Activated naive CD4-positive, alpha-beta T cell treated with anti-CD3 and anti-CD28 coated beads for 36 hours (primary cell): ENCODE measurements at places on chromosomes 5 and 9. TPM values are rescaled to one million over a fixed set of nuclear protein-coding genes. Genes with fewer than 3 reads are reported as not detected.

GPRIN1 gene
- 1.4 TPM for total RNA-seq

SLC46A2 gene
- total RNA-seq = not detected

GRCh38 chr9:8613346-8613825, 813.8 kb upstream of the DMAC1 start:
- no peak for DNase-seq

- no peak for DNase-seq
These were observed 12.0 kb downstream of the MACROH2A1 start for GRCh38 chr5:135386886-135387628.

- peak; percentile 91 for DNase-seq
These were observed at the start of gene RALGDS for GRCh38 chr9:133121198-133121914. Gene RALGDS (minus strand): TSS chr9:133121240. CDS start chr9:133121154, 86 bp downstream.

DNA sequence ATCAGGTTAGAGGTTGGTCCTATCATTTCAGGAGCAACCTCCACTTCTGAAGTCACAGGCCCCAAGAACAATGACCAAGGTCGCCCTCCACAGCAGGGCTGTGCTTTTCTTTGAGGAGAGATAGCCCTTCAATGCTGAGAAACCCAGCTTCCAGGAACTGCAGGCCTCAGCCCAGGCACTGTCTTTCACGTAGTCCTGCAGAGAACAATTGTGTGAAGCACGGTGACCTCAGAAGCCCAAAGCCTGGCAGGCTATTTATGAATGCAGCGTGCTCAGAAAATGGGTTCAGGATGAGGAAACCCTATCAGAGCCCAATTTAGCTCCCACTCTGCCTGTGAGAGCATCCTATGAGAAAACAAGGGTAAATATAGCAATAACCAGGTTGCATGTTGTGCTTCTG, 388.3 kb downstream of the PLK2 start:
- no peak for DNase-seq
